ENCODE measurements at places on chromosomes 12 and 14.

DNA sequence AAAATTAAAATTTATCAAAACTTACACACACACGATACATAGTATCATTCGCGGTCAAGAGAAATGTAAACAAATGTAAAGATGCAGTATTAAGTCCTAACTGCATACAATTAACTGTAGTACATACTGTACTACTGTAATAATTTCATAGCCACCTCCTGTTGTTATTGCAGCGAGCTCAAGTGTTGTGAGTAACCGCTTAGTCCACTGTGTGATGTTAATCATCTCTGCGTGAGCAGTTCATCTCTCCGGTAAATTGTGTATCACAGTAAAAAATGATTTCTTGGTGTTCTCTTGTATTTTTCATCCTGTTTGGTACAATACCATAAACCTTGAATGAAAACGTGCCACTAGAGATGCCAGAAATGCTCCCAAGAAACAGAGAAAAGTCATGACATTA is 6.5 kb downstream of the EPS8 start:
- no peak for DNase-seq

- no peak for DNase-seq
Observed at GRCh38 chr12:101356794-101357193, 50.8 kb downstream of the ARL1 start.

DNA sequence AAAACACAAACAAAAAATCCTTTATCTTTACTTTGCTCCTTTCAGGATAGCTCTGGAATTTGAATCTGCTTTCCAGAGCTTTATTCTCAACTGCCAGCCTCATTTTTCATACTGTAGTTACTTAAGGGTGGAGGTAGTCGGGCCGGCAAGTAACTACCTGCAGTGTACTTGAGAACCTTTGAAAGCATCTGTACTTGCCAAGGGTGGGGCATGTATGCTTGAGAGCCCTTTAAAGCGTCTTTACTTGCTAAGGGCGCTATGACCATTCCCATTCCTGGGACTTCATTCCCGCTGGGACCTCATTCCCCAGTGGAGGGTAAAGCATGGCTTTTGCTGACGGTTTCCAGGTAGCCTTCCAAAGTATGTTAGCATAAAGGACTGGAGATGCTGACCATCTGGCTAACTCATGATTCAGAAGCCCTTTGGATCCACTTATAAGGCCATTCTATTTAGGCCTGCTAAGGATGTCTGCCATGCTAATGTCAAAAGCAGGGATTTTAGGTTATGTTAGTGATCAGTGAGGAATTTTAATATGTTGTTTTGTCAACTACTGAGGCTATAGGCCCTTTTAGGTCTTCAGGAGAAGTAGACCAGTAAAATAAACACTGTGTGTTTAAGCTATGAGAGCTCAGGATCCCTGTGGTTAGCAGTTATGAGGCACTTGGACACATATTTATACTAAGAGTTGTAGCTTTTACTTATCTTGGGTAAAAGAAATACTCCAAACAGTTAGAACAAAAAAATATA is 74.9 kb downstream of the CRADD start:
- no peak for DNase-seq

DNA sequence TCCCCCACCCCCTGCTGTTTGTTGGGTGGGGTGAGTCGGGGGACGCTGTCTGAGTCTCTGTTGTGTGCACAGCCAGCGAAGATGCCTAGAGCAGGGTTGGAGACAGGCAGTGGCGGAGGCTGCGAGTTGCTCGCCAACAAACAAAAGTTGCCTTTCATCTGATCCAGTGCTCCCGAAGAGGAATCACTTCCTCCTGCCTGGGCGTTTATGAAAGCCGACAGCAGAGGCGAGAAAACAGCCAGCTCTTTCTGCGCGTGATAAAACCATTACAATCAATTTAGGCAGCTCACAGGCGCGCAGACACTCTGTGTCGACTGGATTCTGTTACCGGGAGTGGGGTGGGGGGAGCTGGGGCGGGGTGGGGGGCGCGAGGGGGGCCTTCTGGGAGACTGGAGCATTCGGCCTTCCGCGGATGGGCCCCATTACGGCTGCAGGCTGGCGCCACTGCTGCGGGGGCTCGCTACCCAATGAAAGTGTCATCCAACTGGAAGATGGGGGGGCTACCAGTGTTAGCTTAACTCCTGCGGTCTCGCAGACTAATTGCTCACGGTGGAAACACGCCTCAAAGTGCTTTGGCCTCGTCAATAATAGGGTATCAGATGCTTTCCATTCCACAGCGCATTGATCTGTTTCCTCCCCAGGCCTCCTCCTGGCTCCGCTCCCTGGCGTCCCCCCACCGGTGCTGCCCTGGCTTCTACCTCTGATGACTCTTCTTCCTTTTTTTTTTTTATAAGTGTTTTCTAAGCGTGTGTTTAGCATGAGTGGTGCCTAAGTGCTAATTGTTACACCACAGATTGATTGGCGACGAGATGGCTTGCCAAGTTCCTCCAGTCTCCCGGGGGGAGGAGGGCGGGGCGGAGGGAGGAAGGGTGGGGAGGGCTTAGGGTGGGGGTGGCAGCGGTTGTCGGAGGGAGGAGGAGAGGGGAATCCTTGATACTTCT is 678.4 kb downstream of the MED13L start:
- no peak for DNase-seq

DNA sequence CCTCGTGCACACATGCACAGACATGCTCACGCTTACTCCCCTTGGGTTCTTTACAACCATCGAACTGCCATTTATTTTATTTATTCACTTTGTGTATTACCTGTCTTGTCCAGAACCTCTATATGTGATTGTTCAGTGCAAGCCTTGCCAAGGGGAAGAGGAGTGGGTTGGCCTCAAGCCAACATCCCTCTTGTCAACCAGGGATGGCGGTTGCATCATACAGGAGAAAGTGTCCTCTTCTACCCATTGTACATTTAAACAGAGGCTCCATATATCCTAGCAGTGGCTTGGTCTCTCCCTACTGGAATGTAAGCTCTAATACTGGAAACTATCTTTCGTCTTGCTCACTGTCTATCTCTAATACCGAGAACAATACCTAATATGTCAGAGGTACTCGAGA is 108.4 kb downstream of the C12orf42 start:
- no peak for DNase-seq

DNA sequence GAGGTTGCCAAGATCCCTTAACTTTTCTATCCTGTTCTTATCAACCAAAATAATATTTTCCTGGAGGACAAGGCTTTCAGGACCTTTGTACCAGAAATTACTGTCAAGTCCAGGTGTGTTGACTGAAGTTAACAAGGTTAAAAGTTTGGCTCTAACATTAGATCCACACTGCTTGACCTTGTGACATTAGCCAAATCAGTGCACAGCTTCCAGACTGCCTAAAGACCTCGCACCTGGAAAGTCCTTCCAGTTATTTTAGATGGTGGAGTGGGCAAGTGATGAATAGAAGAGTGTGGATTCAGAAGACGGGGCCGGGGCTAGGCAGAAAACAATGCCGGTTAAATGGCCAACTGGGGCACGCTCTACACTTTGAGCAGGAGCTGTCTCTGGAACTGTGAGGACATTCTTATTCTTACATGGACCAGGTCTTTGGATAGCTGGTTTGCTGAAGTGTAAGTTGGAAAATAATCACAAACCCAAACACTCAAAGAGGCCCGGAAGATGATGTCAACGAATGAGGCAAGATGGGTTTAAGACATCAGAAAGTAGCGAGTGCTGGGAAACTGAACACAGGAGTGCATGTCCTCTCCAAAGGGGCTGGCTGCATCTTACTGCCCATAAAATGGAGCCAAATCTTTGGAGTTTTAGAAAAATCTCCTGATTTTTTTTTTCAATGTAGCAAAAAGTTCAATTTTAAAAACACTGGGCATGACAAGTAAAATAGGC is 56.3 kb downstream of the NIN start:
- DNase-seq, result no peak

GRCh38 chr12:22396735-22397134 is 62.2 kb upstream of the ST8SIA1 start:
- no peak for DNase-seq

DNA sequence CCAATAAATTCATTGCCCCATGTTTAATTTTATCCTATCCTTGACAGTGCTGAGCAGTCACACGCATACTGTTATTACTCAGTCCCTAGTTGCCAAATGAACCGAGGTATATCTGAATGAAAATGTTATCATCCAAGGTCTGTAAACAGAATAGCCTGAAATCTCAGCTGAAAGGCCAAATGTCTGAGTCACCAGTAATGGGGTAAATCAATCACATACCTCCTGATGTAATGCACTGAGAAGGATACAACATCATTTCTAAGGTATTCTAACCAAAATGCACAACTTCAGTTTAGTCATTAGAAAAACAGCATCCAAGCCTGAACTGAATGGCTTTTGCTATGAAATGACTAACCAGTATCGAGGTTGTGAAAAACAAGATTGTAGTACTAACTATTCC is 228.6 kb downstream of the DPF3 start:
- DNase-seq, result no peak

Data from right lobe of liver (tissue), 6 donors.